CD14-positive monocyte (primary cell): ENCODE measurements at places on chromosomes 11 and 22.

GRCh38 chr11:70631624-70632047 lies 233.3 kb downstream of the CTTN start:
- DNase-seq: no peak

GRCh38 chr11:117020869-117021564 lies 77.2 kb downstream of the SIK3 start:
- no peak for DNase-seq

DNA sequence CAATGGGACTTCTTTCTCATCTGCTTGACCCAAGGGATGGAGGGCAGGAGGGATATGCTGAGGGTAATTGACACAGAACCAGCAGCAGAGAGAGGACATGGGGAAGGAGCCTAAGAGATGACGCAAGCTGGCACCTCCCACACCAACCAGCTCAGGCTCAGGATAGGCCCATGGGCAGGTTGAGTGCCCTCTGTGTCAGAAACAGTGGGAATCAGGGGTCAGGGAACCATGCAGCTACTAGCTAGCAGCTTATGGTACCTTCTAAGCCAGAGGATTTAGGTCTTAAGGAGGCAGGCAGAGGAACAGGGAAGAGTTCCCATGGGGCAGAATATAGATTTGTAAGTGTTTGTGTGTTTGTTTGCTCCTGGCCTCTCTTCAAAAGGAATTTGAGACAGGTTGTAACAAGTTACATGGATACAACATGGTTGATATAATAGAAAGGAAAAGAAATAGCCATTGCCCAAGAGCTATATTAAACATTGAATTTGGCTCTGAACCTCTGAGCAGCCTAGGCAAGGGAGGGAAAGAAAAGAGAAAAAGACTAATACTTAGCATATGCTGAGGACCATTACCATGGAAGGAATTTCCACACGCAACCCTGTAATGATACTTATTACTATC lies 39.9 kb upstream of the NAV2 start:
- no peak for DNase-seq

DNA sequence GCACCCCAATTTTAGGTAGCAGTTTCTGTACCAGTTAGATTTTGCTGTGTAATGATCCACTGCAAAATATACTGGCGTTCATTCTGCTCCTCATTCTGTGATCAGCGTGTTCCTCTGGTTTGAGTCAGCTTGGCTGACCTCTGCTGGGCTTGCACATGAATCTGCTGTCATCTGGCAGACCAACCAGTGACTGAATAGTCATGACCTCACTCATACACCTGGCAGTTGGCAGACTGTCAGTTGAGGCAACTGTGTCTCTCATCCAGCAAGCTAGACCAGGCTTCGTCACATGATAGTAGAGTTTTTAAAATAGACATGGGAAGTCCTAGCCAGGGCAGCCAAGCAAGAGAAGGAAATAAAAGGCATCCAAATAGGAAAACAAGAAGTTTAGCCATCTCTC lies 316.3 kb upstream of the LARGE1 start:
- DNase-seq: no peak

GRCh38 chr11:14542324-14542723 lies 22.1 kb upstream of the PSMA1 start:
- DNase-seq: peak; percentile 32

GRCh38 chr11:7533199-7534041 lies 19.6 kb downstream of the PPFIBP2 start:
- DNase-seq: no peak

GRCh38 chr11:78044706-78045105 lies 19.0 kb upstream of the THRSP start:
- DNase-seq: no peak

- DNase-seq: no peak
Measured at GRCh38 chr22:38222797-38223119, 21.0 kb downstream of the MAFF start.

GRCh38 chr11:56624661-56625110 lies 10.0 kb upstream of the OR5M1 start:
- DNase-seq: no peak

GRCh38 chr11:8105666-8106065 lies 24.7 kb downstream of the TUB start:
- no peak for DNase-seq

GRCh38 chr11:85809191-85809590 lies 1.8 kb downstream of the SYTL2 start:
- DNase-seq: no peak

GRCh38 chr11:63911440-63911839 lies 5.5 kb downstream of the RCOR2 start:
- DNase-seq: no peak

DNA sequence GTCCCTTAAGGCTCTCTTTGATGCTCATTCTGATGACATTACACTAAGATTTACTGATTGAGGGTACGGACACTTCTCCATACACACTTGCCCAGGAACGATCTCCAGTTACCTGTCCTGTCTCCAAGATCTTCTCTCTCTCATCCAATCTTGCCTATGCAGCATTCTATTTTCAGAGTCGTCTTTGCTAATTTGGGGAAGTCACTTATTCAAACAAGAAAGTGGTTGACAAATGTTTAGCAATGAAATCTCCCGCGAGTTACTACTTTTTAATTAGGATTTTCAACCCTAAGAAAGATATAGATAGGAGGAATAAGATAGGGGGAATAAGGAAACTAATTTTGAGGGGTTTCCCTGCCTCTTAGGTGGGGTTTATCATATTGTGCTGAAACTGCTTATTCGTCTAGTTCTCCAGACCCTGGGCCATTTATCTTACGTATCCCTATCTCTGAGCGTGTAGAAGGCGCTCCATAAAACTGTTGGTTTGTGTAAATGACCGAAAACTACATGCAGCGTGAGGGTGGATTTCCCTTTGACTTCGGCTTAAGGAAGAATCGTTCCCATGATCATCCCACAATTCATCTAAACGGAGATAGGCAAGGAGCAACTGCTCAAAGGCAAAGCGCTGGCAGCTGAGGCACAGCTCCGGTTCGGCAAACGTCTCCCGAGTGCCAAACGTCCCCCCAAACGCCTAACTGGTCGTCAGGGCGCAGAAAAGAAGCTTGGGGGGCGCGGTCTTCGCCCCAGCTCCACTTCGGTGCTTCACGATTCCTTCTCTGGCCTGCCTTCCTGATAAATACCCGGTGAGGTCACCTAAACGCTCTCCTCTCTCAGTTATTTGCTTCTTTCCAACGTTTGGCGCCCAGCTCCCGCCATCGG lies 804 bp downstream of the APIP start:
- peak; percentile 26 for DNase-seq

DNA sequence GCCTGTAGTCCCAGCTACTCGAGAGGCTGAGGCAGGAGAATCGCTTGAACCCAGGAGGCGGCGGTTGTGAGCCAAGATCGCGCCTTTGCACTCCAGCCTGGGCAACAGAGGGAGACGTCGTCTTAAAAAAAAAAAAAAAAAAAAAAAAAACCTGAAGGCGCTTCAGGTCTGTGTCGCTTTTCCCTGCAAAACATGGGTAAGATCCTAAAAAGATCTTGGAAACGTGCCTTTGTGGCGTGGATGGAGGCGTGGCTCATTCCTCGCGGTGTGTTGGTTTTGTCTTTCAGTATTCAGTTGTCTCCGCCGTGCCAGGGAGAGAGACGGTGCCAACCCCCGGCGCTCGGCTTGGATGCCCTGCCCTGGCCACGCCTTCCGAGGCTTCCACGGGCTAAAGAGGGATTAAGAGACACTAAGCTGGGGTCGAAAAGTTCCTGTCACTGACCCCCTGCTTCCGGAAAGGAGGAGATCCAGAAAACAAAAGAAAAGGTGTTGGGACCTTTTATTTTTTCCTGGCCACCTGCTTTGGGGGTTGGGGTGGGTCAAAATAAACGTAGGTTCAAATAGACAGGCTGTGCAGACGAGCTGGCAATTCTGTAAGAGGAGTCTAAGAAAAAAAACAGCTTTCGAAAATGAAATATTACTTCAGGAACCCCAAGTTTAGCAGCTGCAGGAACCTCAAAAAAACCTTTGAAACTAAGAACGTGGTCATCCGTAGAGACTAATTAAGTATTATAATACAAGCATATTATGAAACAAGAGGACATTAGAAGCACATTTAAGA lies 1.1 kb upstream of the SLC35F2 start:
- DNase-seq: no peak

- no peak for DNase-seq
Measured at GRCh38 chr22:41968601-41969000, 642 bp upstream of the SEPTIN3 start.

DNA sequence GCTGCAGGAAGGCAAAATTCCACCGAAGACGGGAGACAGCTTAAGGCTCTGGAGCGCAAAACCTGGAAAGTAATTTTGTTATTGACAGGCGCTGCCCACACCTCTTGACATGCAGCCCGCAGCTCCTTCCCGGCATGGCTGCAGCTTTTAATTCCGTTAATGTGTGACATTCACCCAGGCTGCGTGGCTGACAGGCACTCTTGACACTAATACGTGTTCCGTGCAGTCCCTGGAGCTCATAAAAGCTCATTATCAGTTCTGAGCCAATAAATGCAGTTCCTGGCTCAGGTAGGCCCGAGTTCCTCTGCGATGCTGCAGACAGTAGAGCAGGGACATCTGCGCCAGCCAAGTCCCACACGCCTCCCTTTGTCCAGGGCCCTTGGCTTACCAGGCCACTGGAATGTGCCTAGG lies 34.8 kb downstream of the TSPAN18 start:
- no peak for DNase-seq

GRCh38 chr11:132427611-132428010 lies 1057.2 kb downstream of the NTM start:
- DNase-seq: no peak

GRCh38 chr11:65442842-65443331 lies 20.3 kb downstream of the NEAT1 start:
- no peak for DNase-seq

GRCh38 chr11:7004482-7004881 lies 15.7 kb downstream of the ZNF214 start:
- DNase-seq: peak; percentile 19

GRCh38 chr22:23072911-23073491 lies 2.7 kb downstream of the GNAZ start:
- DNase-seq: no peak

GRCh38 chr22:37036655-37037377 lies 14.7 kb upstream of the KCTD17 start:
- no peak for DNase-seq

DNA sequence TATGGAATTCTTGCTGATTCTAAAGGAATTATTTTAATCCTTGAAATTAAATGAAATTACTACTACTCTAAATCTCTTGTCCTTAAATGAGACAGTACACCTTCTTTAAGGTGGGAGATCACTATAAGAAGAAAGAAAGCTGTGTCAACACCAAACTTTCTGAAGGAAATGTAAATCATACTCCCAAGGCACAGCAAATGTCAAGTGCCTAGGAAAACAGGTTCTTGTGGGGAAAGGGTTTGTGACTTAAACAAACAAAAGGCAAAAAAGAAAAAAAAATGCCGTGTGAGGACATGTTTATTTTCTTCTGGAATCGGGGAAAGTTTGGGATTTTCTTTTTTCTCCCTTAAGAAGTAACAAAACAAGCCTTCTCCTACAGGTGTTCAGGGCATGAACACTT lies 745.1 kb downstream of the DLG2 start:
- no peak for DNase-seq

- DNase-seq: no peak
Measured at GRCh38 chr11:57905439-57905838, 118.2 kb upstream of the OR9Q1 start.

- no peak for DNase-seq
Measured at GRCh38 chr11:130623670-130624668, 175.5 kb downstream of the ADAMTS15 start.

DNA sequence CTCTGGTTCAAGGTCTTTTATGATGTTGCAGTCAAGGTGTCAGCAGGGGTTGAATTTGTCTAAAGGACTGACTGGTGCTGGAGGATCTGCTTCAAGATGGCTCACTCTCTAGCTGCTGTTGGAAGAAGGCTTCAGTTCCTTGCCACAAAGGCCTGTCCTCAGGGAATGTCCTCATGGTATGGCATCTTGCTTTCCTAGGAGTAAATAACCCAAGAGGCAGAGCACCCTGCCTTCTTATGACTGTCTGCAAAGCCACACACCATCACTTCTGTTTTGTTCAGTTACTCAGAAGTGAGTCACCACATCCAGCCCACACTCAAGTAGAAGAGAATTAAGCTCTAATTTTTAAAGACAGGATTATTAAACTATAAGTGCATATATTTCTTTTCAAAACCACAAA lies 45.2 kb downstream of the PLAAT5 start:
- no peak for DNase-seq

GRCh38 chr11:80163011-80163410 lies 722.2 kb upstream of the TENM4 start:
- no peak for DNase-seq

DNA sequence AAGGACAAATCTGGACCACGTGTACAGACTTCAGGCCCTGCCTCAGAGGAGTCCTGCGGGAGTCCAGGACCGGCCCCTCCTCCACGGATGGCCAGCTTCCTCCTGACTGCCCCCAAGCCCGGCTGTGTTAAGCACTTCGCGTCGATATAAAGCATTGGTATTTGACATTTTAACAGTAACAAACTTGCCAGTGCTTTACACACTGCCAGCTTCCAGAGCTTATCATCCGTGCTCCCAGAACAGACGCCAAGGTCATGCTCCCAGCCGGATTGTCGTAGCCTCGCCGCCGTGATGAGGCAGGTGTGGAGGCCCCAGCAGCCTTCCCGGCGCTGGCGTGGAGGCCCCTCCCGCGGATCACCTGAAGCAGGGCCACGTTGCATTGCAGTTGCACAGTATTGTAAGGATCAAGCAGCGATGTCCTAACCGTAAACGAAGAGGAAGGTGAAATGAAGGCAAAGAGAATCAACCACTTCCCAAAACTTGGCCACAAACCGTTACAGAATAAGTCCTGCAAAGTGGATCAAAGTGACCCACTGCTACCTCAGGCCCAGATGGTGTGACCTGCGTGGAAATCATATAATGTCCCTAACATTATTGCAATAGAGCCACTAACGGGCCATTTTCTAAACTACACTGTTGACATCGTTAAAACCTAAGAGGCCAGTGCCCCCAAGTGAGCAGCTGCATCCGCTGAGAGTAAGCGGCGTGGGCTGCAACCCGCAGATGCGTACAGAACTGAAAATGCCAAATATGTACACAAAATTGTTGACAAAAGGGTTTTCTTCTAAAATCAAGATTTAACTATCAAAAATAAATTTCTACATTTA lies 51.6 kb downstream of the CERK start:
- DNase-seq: no peak

DNA sequence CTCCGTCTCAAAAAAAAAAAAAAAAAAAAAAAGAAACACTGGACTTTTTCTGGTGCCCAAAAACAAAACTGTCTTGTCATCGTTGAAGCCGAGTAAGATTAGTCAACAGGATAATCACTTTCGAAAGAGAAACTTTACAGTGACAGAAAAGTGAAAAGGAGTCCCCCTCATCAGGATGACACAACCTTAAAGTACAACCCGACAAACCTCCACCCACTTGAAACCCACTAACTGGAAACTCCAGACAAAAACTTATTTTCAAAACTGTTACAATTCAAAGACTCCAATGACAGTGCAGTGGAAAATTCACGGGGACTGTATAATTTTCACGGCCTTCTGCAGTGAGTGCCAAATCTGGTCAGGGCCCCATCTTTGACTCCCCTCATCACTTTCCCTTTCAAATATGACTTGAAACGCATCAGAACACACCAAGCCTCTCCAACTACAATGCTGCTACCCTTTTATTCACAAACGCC lies 1.3 kb downstream of the DENND5A start:
- peak; percentile 92 for DNase-seq

- peak; percentile 15 for DNase-seq
Measured at GRCh38 chr11:71542879-71543777, 5.1 kb upstream of the KRTAP5-9 start.
